ENCODE measurements at places on chromosomes 13 and 19. TPM values are rescaled to one million over a fixed set of nuclear protein-coding genes. Genes with fewer than 3 reads are reported as not detected.
A peak's percentile ranks its signal among the peaks of the same experiment; 100 is the strongest.

DNA sequence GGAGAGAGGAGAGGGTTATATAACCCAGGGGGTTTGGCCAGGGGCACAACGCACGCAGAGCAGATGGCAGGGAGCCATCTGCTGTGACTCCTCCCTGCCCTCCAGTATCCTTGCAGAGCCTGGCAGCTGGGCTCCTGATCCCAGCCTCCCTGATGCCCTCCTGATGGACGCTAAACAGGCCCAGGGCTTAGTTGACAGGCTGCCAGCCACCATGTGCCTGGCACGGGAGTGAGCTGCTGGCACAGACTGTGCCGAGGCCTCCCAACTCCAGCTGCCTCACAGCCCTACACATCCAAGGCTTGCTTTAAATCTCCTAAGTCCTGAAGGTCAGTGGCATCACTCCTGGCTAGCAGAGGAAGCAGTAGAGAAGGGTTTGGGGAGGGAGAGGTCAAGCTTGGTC lies 16.7 kb downstream of the SYDE1 start:
- no peak for ATAC-seq

GRCh38 chr13:85230691-85231093 lies 568.5 kb downstream of the SLITRK6 start:
- ATAC-seq = peak; percentile 76

- peak; percentile 37 for ATAC-seq
Measured at GRCh38 chr13:94233837-94234236, 245.6 kb downstream of the DCT start.

- ATAC-seq = no peak
Measured at GRCh38 chr13:50374517-50374916, 359.3 kb downstream of the KCNRG start.

ATCAY gene
- 53.8 TPM for total RNA-seq
